ENCODE measurements at places on chromosomes 16 and 17.

DNA sequence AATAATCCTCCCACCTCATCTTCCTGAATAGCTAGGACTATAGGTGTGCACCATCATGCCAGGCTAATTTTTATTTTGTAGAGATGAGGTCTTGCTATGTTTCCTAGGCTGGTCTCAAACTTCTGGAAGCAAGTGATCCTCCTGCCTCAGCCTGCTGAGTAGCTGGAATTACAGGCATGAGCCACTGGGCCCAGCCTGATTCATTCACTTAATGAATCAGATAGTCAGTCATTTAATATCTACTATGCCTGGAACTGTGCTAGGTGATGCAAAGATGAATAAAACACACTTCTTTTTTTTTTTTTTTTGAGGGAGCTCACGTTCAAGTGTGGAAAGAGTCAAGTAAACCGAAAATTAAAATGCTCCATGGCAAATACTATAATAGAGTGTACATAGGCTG is 39.4 kb downstream of the EFCAB13 start:
- no peak for DNase-seq

GRCh38 chr17:45742251-45742650 is 41.9 kb upstream of the CRHR1 start:
- DNase-seq = no peak

GRCh38 chr16:73050201-73051099 is 2.5 kb upstream of the ZFHX3 start:
- DNase-seq = peak; percentile 41

- no peak for DNase-seq
Measured at GRCh38 chr17:61160789-61161445, 238.7 kb upstream of the TBX2 start.

- DNase-seq = peak; percentile 69
Measured at GRCh38 chr17:29070781-29071180, 27.8 kb downstream of the PIPOX start.

- DNase-seq = no peak
Measured at GRCh38 chr16:21646721-21647561, 5.5 kb downstream of the IGSF6 start.

DNA sequence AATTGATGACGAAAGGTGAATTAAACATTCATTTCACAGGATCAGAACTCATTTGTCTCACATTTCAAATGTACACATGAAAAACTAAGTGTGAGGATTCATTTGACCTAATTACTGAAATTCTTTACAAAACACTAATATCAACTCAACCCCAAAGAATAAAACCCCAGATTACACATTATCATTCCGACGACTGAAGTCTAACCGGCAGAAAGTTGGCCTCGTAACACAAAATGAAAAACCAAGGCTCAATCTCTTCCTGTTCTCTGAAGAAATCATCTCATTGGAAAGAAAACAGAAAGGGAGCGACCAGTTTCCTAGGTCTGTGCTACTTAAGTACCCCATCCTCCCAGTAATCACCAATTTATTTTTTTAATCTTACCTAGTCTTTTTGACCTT is 1.8 kb downstream of the JPT1 start:
- no peak for DNase-seq

- DNase-seq = no peak
Measured at GRCh38 chr17:51745993-51746392, 412.5 kb downstream of the CA10 start.

- DNase-seq = no peak
Measured at GRCh38 chr16:27489906-27490305, 59.8 kb downstream of the GTF3C1 start.

DNA sequence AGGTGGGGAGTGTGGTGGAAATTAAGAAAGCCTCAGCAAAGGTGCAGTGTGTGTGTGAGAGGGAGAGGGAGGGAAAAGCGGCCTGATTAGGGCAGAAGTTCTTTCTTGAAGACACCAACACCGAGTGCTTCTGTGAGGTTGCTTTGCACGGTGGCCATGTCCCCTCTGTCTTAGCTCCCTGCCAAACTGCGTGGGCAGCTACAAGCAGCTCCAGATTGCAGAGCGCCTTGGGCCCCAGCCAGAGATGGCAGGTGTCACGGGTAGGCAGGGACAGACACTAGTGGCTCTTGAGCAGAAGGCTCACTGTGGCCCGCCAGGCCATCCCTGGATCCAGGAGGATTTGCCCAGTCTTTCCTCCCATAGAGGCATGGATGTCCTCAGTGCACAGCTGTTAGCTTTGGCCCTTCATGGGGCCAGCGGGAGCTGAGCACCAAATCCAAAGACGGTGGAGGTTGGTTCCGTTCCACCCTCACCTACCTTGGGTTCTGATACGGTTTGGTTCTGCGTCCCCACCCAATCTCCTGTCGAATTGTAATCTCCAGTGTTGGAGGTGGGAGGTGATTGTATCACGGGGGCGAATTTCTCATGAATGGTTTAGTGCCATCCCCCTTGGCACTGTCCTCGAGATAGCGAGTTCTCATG is 21.4 kb downstream of the KIAA0513 start:
- no peak for DNase-seq

GRCh38 chr17:12136646-12137045 is 116.0 kb downstream of the MAP2K4 start:
- no peak for DNase-seq

DNA sequence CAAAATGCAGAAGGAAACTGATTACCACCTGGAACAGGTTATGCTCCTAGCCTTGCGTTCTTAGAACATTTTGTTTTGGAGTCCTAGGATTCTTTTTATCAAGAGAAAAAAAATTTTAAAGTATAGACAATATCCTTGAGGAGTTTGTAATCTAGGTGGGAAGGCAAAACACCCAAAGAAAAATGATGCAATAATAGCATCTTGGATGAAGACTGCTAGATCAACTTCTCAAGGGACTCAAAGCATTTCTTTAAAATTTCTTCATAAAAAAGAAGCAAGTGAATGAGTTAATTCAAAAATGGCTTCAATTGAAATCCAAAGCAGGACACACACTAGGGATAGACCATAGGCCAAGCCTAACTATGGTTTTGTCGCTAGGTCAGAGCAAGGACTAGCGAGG is 515.8 kb upstream of the ZFHX3 start:
- no peak for DNase-seq

DNA sequence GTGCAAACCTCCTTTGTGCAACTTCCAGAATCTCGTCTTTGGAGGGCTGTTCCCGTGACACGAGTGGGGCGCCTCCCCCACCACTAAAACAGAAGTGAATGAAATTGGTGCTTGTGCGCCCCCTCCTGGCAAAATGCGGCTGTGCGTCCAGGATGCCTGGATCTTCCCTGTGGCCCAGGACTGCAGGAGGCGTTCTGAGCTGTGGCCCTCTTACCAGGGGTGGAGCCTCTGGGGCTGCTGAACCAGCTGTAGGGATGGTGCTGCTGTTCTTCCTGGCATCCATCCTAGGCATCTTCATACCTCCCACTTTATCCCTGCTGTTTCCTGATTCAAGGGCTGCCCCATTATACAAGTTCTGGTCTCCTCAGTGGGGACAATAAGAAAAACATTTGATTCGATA is 18.5 kb upstream of the NAGLU start:
- DNase-seq = peak; percentile 62

GRCh38 chr16:22661161-22661647 is 150.5 kb downstream of the NPIPB5 start:
- no peak for DNase-seq

GRCh38 chr17:78075545-78075944 is 53.0 kb downstream of the TMC6 start:
- DNase-seq = no peak

DNA sequence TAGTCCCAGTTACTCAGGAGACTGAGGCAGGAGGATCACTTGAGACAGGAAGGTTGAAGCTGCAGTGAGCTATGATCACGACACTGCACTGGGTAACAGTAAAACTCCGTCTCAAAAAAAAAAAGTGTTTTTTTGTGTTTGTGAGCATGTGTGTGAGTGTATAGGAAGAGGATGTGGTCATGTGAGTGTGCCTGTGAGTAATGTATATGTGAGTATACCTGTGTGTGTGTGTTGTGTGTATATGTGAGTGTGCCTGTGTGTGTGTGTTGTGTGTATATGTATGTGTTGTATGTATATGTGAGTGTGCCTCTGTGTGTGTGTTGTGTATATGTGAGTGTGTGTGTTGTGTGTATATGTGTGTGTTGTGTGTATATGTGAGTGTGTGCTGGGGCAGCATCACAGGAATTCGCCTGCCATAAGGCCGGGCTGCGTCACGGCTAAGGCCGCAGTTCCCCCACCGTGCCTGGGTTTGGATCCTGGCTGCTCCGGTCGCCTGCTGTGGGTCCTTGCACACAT is 21.4 kb upstream of the NPTX1 start:
- DNase-seq = no peak

DNA sequence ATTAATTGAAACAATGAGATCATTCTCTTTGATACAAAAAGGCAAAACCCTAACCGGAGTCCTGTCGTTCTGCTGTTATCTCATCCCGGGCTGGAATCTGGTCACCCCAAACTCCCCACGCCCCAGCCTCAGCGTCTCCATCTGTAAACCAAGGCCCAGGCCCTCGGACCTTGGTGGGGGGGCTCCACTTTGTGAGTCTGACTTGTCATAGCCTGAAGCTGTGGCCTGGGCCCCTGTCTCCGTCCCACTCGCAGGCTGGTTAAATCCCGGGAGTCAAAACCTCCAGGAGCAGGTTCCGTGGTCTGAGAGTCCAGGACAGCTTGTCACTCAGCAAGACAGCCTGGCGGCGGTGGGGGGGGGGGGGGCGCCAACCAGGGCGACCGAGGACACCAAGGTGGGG is 50.0 kb downstream of the SLC7A5 start:
- DNase-seq = no peak

DNA sequence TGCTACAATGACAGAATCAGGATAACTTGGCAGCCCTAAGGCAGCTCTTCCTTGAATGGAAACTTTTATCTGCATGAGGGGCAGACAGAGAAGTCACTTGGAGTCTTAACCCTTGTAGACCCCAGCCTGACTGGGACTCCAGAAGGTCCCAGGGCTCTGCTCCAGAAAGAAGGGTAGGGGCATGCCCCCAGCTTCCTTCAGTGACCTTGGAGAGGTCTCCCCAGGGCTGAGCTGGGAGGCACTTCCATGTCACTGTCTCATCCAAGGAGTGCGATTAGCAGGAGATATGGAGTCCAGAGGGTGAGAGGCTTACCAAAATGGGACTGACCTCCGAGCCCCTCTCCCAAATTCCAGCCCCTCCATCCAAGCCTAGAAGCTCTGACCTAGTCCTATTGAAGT is 3.4 kb upstream of the NLRC5 start:
- DNase-seq = no peak

DNA sequence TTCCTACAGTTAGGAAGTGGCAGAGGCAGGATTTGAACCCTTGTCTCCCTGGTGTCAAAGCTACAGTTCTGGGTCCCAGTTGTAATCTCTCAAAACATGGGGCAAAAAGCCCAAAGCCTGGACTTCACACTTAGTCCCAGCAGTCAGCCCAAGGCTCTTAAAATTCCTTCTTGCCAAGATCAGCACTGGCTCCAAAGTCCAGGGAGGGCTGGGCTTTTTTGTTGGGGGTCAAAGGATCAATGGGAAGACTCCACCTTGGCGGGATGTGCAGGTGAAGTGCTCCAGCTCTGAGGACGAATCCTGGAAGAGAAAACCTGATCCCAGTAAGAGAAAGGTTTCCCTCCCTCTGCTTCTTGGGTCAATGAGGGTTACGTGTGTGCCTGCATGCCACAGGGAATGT is 195.5 kb downstream of the HAPSTR1 start:
- DNase-seq = no peak

DNA sequence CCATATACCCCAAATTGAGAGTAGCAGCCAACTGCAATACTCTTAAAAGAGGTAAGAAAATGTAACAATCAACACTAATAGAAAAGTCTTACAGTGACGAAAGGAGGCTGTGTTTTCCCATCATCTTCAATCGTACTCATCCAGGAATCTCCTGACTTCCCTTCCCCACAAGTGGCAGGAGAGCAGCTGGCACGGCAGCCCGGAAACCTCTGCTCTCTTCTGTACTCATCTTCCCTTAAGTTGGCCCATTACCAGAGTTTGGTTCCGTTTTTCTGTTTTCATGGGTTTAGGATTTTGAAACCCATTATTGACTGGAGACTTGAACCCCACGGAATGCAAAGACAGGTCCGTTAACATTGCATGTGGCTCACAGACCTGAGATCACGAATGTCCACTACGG is 11.7 kb upstream of the CD300H start:
- DNase-seq = no peak

- DNase-seq = no peak
Measured at GRCh38 chr17:68320311-68320865, 29.1 kb downstream of the ARSG start.

- no peak for DNase-seq
Measured at GRCh38 chr17:28973425-28973824, 22.1 kb upstream of the PHF12 start.

- DNase-seq = no peak
Measured at GRCh38 chr16:24953721-24954120, 61.4 kb downstream of the ARHGAP17 start.

DNA sequence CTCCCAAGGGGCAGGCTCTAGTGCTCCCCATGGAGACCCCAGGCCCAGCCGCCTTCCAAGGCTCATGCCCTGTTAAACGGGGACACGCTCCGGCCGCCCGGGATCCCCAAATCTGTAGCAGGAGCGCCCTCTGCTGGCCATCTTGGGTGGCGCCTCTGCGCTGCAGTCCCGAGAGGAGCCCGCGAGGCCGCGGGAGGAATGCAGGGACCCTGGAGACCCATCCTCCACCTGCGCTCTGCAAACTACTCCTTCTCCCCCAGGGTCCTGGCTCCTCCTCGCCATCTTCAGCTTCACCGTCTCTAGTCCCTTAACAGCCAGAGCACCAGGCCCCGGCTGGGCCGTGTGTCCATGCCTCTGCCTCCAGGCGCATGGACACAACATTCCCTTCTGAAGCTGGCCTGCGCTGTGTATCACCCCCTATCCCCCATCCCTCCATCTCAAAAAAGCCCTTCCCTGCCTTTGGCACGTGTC is 23.6 kb upstream of the KRT17 start:
- DNase-seq = peak; percentile 86

DNA sequence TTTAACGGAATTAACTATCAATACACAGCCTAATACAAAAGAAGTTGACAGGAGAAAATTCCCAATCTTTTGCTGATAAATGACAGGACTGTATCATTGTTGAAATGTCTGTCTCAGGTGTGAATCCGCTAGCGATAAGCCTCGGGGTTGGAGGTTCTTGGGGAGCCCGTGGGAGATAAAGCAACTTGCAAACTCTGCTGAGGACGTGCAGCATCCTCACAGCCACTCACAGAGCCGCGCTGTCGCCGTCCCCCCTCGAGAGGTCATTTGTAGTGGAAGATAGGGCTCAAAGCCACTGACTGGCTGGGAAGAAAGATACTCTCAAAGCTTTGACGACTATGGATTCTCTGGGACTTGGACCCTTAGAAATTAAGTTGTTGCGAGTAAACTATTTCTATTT is 17.0 kb downstream of the MAP1LC3B start:
- no peak for DNase-seq

- no peak for DNase-seq
Measured at GRCh38 chr17:64125937-64126336, 4.0 kb downstream of the ERN1 start.

- DNase-seq = no peak
Measured at GRCh38 chr17:27319541-27320221, 25.8 kb downstream of the WSB1 start.

- no peak for DNase-seq
Measured at GRCh38 chr16:937311-937710, 33.5 kb downstream of the LMF1 start.

GRCh38 chr17:67276075-67276474 is 31.1 kb upstream of the HELZ start:
- no peak for DNase-seq

Data from NCI-H2227 treated with DMSO at 0.1 percent for 48 hours (cell line).